ENCODE measurements at places on chromosomes 2 and 18.
A peak's percentile ranks its signal among the peaks of the same experiment; 100 is the strongest.

- DNase-seq = no peak
Observed at GRCh38 chr2:8575834-8576423, 105.9 kb upstream of the ID2 start.

- no peak for DNase-seq
Observed at GRCh38 chr2:60383401-60384143, 169.9 kb downstream of the BCL11A start.

DNA sequence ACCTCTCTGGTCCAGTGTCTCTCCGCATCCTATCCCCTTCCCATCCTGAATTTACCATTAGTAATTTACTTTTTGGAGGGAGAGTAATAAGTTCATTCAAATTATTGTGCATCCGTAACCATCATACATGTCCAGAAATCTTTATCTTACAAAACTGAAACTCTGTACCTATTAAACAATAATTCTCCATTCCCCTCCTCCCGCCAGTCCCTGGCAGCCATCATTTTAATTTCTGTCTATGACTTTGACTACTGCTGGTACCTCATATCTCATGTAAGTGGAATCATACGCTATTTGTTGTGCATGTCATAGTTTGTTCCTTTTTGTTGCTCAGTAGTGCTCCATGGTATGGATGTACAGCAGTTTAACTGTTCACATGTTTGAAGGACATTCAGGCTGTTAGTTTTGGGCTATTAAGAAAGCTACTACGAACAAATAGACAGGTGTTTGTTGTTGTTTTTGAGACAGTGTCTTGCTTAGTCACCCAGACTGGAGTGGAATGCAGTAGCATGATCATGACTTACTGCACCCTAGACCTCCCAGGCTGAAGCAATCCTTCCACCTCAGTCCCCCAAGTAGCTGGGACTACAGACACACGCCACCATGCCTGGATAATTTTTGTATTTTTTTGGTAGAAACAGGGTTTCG is 2.0 kb downstream of the LIMS1 start:
- no peak for DNase-seq

- DNase-seq = no peak
Observed at GRCh38 chr2:161424891-161425727, 9.0 kb downstream of the TBR1 start.

DNA sequence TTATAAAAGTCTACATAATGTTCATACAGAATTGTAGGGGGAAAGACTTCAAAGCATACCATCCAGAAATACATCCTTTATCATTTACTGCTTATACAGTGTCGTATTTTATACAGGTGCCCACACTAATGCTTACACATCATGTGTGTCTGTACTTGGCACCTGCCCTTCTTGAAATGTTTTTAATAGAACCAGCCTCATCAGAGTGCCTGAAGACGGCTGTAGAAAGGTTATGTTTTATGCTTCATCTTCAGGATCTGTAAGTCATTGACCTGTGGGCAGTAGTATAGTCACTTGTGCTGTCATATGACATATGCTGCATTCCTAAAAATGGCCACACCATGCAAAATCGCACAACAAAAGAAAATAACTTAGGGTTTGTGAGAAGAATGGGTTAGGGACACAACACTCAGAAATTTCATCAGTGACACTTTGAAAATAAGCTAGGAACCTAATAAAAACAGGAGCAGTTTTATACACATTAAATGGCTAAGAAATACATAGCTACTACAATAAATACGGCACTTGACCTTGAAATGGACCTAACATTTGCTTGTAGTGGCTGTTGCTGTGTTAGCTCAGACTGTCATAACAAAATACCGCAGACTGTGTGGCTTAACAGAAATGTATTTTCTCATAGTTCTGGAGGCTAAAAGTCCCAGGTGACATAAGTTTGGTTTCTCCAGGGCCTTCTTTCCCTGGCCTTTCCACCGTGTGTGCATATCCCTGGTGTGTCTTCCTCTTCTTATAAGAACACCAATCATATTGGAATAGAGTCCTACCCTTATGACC is 112.6 kb downstream of the CERS6 start:
- DNase-seq = no peak

GRCh38 chr18:2961821-2962220 is 51.1 kb downstream of the LPIN2 start:
- DNase-seq = peak; percentile 52

DNA sequence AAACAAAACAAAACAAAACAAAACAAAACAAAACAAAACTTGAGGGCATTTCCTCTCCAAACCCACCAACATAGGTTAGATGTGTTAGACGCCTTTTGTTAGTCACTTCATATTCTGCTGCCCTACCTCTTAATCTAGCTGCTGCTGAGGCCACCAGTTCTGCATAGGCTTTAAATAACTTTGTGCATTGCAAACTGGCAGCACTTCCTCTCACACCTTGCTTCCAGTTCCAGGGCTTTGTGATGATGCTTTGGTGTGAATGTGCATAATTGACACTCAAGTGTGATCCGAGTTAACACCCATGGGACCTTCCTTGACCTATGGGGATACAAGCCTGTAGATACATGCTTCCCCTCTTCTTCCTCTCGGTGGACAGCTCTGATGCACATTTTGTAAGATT is 2.3 kb upstream of the SERPINB11 start:
- no peak for DNase-seq

DNA sequence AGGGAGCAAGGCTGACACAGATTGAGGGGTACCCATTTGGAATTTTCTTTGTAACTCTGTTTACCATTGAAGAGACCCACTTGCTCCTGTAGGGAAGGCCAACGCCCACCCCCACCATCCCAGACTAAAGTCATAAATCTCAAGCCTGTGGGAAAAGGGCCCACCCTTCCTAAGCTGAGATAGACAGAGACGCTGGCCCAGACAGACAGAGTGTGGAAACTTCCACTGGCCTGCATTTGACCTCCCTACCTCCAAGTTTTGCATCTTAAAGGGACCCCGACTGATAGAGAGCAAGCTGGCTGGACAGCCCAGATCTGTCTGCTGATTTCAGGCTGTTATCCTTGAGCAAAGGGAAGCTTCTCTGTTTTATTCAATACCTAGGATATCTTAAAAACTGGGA is 48.2 kb upstream of the SLC14A2 start:
- DNase-seq = no peak

- DNase-seq = peak; percentile 30
Observed at GRCh38 chr2:68776124-68776523, 41.5 kb downstream of the ARHGAP25 start.

DNA sequence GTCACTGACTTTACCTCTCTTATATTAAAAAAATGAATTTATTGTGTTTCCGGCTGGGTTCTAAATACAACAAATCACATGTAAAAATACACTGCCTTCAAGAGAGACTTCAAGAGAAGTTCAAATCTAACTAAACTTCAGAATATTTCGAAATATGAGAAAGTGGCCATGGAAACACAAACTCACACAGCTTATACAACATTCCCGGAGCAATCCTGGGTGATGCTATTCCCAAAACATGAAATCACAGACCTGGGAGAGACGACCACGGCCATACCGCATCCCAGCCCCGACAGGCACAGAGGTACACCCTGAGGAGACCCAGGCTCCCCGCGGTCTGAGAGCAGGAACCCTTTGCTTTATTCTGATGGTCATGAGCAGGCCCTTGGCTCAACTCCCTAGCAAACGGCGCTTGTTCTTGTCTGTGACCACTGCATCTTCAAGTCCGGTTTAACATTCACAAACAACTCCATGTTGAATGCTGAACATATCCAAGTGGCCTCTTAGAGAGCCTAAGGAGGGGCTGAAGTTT is 185.4 kb upstream of the REV1 start:
- DNase-seq = no peak

DNA sequence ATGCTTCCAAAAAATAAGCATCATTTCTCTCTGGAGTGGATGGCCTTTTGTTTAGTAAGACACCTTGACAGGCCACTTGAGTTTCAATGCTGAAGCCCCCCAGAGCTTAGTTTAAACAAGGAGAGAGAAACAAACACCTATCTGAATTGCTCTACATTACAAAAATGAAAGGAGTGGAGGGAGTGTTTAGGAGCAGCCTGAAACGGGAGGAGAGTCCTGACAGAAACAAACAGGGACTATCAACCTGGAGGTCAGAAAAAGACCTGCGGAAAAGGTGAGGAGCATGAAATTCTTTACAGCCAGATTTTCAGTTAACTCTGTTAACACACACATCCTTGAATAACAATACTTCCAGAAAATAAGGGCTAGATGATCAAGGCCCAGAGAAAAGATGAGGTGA is 126.2 kb downstream of the NR4A2 start:
- no peak for DNase-seq

- no peak for DNase-seq
Observed at GRCh38 chr2:235935773-235936172, 232.4 kb downstream of the GBX2 start.

DNA sequence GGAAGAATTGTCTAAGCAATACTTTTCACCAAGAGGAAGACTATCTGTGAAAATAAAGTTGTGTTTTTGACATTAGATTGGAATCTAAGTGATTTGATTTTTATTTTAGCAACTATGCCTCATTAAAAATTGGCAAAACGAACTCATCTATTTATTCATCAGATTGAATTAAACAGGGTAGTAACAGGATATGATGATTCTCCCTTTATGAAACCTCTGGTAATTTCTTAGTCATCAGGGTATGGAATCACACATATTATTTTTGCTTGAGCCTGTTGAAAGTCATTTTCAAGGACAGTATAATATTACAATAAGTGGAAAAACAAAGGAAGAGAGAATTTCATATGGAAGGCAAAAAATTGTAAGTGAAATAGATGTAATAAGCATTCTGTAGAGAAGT is 22.0 kb downstream of the ZNF804A start:
- no peak for DNase-seq

- no peak for DNase-seq
Observed at GRCh38 chr2:145503511-145503910, 983.6 kb upstream of the ZEB2 start.

DNA sequence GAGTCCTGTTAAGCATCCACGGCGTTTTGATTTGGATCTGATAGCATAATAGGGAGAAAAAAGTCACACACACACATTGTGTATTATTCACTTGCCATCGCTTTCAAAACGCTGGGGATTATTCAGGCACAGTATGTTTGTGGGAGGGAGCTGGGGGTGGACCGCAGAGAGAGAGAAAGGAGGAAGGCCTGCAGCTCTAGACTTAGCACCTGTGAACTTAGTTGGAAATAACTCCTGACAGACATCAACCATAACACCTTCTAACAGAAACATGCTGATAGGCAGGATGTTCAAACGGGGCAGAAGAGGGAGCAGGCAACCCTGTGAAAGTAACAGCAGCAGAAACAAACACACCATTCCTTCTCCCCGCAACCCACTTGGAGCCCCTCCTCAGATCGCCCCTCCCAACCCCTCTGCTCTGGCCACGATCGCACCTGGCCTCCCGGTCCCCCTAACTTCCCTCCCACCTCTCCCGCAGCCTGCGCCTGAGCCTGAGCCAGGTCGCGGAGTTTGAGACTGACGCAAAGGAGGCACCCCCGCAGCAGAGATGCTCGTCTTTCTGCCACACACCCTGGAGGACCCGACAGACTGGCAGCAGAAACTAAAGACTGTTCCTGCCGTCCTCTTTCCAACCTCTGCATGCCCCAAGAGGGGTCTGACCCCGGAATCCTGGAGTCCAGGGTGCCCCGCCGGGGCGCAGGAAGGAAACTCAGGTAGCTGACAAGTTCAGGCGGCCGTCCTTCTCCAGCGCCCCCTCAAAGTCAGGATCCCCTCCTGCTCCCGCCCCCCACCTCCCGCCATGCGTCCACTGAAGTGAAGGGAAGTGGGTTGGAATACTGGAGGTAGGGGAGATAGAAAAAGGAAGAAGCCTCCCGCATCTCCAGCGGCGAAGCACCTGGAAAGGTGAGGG is 738 bp downstream of the CHST9 start:
- no peak for DNase-seq

DNA sequence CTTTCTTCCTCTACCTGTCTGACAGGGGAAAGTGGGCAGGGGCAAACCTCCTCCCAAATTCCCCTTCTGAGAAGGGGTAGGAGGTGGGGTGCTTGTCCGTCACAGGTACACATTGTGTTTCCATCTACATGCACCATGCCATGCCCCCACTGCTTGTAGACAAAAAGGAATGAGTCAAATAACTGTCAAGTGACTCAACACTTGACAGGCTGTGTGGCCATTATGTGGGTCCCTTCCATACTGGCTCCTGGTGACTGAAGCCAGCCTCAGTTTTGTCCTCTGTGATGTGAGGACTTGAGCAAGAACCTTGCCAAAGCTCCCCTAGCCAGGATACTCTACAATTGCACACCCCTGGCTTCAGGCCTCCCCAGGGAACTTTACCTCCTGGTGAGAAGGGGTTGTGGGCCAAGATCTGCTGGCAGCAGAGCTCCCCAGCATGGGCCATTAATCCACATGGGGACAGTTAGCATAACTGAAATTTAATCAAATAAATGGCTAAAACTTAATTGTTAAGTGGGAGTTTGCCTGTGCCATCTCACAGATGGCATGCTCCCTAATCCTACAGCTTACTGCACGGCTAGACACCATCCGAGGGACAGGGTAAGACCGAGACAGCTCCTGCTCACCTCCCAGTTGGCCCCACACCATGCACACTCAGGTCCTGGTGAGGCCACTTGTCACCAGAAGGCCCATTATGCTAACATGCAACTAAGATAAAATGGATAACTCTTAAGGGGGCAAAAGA is 140.2 kb downstream of the BCL11A start:
- DNase-seq = no peak

GRCh38 chr2:136221026-136221425 is 103.1 kb upstream of the CXCR4 start:
- no peak for DNase-seq

DNA sequence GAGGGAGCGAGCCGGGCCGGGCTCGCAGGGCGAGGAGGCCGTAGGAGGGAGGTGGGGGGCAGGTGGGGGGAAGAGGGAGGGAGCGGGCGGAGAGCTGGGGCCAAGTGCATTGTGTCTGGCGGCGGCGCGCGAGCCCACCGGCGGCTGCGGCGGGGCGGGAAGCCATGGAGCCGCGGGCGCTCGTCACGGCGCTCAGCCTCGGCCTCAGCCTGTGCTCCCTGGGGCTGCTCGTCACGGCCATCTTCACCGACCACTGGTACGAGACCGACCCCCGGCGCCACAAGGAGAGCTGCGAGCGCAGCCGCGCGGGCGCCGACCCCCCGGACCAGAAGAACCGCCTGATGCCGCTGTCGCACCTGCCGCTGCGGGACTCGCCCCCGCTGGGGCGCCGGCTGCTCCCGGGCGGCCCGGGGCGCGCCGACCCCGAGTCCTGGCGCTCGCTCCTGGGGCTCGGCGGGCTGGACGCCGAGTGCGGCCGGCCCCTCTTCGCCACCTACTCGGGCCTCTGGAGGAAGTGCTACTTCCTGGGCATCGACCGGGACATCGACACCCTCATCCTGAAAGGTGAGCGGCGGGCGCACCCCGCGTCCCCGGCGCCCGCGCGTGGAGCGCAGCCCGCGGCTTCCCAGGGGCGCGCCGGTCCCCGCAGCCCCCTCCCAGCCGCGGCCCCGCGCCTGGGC is at the start of gene TMEM178A:
TSS of gene TMEM178A (plus strand) at position 107 of the 680 bp plus-strand sequence. CDS start at position 165, 58 bp downstream.
- DNase-seq = no peak

DNA sequence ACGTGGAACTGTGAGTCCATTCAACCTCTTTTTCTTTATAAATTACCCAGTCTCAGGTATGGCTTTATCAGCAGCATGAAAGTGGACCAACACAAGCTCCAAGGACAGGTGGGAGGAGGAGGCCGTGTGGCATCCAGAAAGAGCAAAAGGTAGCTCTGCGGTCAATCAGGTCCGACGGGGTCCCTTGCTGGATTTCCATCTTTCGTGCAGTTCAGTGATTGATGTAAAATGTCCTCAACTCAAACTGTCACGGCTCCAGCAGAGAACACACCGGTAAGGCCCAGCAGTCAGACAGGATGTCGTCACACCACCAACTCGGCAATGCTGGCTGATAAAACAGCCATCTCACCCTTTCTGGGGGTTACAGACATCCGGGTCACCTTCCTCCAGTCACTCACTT is 123.3 kb downstream of the PXDN start:
- no peak for DNase-seq

GRCh38 chr2:210873631-210874030 is 317.2 kb downstream of the CPS1 start:
- DNase-seq = no peak
